Stimulated activated CD4-positive, alpha-beta T cell treated with anti-CD3 and anti-CD28 coated beads, Interleukin-2, amount 100 ng/mL, for 24 hours (primary cell): ENCODE measurements at places on chromosomes 16 and 17.

DNA sequence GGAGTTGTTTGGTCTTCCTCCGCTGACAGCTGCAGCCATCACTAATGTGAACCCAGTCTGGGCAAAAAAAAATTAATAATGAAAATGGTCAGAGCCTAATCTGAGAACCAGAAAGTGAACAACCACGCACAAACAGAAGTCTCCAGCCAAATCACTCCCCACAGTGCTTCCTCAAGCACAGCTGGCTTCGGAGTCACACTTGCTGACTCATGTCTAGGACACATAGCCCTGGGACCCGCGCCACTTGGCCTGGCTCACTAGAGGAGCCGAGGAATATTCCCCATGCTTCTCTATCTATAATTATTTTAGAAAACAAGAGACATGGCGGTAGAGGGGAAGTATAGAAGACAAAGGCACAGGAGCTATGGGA lies 109.1 kb downstream of the ZFHX3 start:
- no peak for DNase-seq

GRCh38 chr16:56019274-56019673 lies 144.1 kb upstream of the CES5A start:
- DNase-seq = no peak

DNA sequence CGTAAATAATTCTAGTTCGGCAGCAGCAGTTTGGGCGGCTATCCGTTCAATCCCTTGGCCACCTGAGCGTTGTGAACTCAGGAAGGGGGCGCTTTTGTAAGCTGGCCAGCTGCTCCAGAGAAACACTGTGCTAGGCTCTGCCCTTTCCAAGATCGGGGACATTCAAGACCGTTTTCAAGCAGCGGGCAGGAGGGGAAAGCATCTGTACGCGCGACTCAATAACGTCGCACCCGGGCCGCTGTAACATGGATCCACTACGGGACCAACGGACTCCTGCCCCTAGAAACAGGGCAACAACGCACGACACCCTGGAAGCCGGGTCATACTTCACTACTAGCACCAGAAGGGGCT lies 463 bp downstream of the TOP2A start:
- DNase-seq = no peak

GRCh38 chr17:36944553-36944952 lies 4.2 kb upstream of the AATF start:
- DNase-seq = no peak

- peak; percentile 4 for DNase-seq
Measured at GRCh38 chr16:24671455-24671954, 57.9 kb upstream of the TNRC6A start.

- DNase-seq = no peak
Measured at GRCh38 chr17:260031-260791, 78.8 kb upstream of the DOC2B start.

- no peak for DNase-seq
Measured at GRCh38 chr17:37741341-37742115, 3.3 kb downstream of the HNF1B start.

- no peak for DNase-seq
Measured at GRCh38 chr16:11576427-11577289, 10.1 kb downstream of the LITAF start.

- no peak for DNase-seq
Measured at GRCh38 chr17:79797492-79798298, 818 bp upstream of the CBX8 start.

DNA sequence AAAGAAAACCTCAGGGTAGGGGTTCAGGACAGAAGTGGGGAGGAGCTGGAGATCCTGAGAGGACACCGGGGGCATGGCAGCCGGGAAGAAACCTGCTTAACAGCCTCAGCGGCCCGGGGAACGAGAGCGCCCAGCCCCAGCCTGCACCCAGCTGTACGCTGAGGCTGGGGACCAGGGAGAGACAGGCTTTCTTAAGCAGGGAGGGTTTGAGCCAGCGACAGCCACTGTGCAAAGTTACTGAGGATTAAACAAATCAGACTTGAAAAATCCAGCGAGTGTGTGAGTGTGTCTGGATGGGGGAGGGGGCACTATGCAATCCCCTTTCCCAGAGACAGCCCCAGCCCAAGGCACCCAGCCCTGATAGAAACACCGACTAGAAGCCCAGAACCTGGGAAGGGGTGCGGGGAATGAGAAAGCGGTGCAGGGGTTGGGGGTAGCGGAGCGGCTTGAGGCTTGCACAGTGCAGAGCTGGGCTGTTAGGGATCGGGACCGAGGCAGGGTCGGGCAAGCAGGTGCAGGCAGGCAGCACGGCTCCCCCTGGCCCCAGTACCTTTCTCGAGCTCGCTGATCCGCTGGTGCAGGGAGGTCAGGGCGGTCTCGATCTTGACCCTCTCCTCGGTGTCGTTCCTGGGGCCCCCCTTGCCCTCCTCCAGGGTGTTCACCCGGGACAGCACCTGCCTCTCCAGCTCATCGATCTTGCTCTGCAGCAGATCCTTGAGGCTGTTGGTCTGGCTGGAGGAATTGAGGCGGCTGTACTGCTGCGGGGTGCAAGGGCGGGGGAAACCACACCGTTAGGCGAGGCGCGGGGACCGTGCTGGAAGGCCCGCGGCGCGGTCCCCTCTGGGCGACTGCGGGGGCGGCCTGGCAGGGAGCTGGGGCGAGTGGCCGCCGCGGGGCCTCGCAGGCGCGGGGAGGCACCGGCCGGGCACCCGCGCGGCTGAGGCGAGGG lies 1.2 kb downstream of the NPTX1 start:
- DNase-seq = no peak
